WTC11 (cell line): ENCODE measurements at places on chromosomes 5 and 9.

GRCh38 chr5:118611332-118611945 lies 376.9 kb downstream of the DTWD2 start:
- DNase-seq = peak; percentile 52

DNA sequence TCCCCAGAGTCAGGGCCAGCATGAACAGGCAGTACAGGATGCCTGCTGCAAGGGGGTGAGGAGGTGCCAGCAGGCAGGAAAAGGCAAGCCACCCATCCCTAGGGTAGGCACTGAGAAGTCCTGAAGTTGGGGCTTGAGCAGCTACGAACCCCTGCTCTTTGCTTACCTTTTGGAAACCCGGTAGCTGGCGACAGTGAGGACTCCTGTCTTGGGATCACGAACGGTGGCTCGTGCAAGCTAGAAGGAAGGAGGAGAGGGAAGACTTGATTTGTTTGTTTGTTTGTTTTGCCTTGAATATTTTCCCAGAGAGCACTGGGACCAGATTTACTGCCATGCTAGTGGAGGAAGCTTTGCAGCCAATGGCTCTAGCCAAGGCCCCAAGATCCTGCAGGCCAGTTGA lies 23.7 kb downstream of the P4HA2 start:
- no peak for DNase-seq

DNA sequence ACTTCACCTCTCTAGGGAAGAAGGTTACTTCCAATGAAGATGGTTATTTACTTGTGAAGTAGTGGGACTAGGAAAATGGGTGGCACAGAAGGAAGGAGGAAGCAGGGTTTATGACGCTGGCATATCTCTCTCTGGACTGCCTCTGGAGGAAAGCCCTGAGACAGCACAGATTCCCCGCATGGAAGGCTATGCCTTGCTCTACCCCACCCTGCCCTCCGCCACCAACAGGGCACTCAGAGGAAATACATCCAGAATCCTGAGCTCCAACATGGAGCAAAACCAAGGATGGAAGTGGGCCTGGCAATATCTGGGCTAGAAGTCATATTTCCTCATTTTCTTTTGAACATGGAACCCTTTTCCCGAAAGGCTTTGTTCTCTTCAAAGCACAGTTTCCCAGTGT lies 346.9 kb downstream of the ZSWIM6 start:
- peak; percentile 49 for DNase-seq

DNA sequence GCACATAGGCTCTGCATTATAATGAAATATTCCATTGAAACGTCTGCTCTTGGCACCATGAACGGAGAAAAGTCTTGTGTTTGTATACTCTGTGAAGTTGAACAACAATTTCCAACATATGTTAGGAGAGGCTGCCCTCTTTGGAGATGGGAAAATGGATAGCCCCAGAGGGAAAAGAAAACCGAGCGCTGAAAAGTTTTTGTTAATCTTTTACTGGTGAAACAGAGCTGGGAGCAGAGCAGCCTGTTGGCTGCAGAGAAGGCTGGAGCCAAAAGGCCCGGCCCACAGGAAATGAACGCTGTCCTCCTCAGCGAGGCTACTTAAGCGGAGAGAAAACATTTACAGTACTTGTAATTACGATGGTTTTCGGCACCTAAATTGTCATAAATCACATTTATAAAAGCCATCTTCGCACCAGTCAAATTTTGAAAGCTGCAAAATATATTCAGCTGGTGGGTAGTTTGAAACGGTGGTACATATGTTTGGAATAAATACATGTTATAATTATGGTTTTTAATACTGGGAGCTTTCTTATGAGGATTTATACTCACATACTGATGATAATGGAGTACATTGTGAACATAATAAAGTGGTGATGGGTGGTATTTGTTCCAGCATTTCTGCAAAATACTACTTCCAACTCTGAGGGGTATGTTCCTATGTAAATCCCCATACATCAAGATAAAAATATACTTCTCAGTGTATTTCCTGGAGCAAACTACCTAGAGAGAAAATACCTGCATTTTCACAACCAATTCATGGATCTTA lies 129.6 kb upstream of the CNTLN start:
- no peak for DNase-seq

DNA sequence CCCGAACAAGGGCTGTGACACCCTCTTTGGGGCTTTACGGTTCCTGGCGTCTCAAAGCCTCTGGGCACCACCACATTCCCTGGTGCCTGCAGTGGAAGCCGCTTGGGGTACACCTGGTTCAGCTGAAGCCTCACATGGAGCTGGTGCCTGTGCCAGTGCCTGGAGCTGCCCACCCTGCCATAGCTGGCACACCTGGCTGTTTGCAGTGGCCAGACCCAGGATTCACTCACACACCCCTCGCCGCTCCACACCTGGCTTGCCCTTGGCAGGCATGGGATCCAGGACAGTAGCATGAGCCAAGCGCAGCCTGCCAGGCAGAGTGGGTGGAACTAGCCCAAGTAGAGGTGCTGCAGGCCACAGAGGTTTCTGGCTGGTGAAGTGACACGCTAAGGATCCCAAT lies 641.8 kb downstream of the TLE4 start:
- DNase-seq = no peak

DNA sequence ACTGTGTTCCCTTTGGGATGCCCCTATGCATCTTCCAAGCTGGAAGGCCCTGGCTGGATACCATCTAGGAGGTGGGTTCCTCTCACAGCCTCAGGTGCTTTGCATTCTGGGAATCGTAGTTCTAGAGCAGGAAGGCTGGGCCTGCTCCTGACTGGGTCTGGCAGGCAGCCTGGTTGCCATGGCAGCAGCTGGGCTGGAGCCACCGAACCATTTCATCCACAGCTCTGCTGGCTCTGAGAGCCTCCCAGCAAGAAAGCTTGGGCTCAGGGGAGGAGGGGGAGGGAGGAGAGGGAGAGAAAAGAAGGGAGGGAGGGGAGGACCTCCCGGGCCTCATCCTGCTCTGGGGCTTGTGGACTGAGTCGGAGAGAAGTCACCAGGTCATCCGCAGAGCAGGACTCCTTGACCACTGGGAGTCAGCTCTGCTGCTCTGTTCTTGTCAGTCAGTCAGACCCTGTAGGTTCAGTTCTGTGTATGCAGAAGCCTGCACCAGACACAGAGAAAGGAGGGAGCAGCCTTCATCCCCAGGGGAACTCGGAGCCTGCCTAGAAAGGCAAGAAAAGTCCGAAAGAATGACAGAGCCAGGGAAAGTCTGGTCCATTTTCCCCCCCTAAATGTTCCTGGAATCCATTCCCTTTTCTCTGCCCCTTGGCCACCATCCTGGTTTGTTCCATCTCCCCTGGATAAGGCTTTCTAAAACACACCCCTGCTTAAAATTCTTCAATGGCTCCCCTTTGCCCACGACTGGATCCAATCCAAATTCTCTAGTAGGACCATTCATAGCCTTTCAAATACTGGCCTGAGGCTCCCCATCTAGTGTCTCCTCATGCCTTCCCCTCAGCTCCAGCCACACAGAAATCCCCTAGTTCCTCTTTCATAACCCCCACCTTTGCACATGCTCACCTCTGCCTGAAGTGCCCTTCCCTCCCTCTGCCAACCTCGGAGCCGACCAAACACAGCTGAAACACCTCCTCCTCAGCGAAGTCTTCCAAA lies 65.4 kb upstream of the ARAP3 start:
- peak; percentile 90 for DNase-seq

GRCh38 chr9:127293767-127294166 lies 29.2 kb downstream of the GARNL3 start:
- no peak for DNase-seq

DNA sequence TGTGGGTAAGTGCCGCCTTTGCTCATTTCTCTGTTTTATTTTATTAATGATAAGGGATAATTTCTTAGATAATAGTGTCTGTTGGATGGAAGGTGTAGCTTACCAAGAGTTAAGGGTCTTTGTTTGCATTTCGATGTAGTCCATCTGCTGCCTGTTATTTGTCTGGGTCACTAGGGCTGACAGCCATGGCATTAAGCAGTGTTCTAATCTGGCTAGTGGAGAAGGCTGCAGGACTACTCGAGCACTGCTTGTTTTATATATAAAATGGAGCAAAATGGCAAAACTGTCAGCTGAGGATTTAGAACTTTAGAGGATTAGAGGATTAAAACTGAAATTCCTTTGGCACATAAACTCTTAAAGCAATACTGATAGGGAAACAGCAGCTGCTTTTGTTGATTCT lies 67.5 kb downstream of the C7 start:
- no peak for DNase-seq

DNA sequence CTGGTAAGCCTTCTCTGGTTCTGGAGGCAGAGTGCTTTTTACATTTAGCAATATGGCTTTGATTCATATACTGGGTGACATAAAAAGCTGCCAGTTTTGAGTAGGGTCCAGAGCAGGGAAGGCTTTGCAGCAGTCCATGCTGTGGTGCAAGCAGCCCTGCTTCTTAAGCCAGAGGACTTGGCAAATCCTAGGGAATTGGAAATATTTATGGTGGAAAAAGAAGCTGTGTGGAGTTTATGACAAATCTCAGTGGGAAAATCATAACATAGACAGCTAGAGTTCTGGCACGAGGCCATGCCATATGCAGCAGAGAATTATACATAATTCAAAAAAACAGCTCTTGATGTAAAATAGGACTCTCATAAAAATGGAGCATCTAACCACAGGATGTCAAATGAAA lies 536.4 kb downstream of the RASEF start:
- no peak for DNase-seq

GRCh38 chr5:37789991-37790390 lies 49.9 kb downstream of the GDNF start:
- DNase-seq = no peak

DNA sequence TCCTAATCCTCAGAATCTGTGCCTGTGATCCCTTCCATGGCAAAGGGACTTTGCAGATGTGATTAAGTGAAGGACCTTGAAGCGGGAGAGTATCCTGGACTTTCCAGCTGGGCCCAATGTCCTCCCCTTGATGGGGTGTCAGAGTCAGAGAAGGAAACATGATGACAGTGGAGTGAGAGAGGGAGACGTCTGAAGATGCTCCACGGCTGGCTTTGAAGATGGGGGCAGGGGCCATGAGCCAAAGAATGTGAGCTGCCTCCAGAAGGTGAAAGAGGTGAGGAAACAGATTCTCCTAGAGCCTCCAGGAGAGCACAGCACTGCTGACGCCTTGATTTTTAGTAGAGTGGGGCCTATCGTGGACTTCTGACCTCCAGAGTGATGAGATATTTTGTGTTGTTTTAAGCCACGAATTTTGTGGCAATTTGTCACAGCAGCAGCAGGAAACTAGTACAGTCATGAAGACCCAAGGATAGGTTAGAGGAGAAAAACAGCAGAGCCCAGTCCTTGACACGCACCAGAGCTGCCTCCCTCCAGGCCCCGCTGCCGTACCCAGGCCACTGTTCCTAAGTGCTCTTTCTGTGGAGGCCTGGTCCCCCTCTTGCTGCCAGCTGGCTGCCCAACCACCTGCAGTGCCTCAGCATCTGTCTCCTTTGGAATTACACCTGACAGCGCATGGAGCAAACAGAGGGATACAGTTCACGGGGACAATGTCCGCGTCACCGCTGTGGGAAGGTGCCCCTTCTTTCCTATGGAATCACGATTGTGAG lies 78.1 kb downstream of the MACROH2A1 start:
- DNase-seq = no peak

DNA sequence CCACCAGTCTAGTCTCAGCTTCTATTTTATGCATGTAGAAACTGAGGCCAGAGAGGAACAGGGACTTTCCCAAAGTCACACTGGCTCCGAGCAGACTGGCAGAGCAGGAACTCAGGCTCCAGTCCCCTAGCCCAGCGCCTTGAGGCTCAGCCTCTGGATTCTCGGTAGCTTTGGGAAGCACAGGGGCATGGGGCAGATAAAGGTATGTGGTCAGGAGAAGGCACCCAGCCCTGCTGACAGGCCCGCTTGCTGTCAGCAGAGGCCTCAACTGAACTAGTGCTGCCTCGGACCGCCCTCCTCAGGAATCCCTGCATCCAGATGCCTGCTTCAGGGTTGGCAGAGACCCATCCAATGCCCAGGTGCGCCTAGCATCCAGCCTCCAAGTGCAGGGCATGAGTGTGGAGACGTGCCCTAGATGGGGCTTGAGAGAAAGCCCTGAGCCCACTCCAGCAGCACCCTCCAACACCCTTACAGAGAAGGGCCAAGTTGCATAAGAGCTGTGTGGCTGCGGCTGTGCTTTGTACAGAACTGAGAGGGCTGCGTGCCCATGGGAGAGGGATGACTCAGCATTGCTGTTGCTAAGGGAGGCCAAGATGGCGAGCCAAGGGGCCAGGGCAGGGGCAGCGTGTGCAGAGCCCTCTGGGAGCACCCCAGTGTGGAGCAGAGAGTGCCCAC lies 168.6 kb downstream of the MACROH2A1 start:
- no peak for DNase-seq

GRCh38 chr5:1104327-1105006 lies 7.4 kb downstream of the SLC12A7 start:
- no peak for DNase-seq

- no peak for DNase-seq
Measured at GRCh38 chr9:34825775-34826174, 115.8 kb upstream of the CCL21 start.

GRCh38 chr5:68304421-68305052 lies 89.0 kb downstream of the PIK3R1 start:
- DNase-seq = no peak

- no peak for DNase-seq
Measured at GRCh38 chr9:108637340-108637739, 218.4 kb downstream of the ACTL7B start.

DNA sequence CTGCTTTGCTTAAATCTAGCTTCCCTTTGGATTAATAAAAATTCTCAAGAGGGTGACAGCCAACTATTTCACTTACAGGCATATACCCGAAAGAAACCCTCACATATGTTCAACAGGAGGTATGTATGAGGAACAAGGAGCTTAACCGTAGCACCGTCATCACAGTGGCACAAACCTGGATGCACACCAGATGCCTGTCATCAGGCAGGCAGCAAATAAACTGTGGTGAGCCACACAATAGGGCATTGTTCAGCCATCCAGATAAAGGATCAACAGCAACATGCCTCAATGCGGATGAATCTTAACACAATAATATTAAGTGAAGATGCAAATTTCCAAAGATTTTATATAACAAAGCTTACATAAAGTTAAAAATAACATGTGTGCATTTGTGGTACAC lies 5.5 kb upstream of the TNFSF15 start:
- DNase-seq = no peak
